ENCODE measurements at places on chromosomes 11 and 22.

- no peak for ATAC-seq
Measured at GRCh38 chr11:12862696-12863469, 146.2 kb upstream of the RASSF10 start.

- no peak for ATAC-seq
Measured at GRCh38 chr11:100469835-100470234, 217.3 kb upstream of the ARHGAP42 start.

DNA sequence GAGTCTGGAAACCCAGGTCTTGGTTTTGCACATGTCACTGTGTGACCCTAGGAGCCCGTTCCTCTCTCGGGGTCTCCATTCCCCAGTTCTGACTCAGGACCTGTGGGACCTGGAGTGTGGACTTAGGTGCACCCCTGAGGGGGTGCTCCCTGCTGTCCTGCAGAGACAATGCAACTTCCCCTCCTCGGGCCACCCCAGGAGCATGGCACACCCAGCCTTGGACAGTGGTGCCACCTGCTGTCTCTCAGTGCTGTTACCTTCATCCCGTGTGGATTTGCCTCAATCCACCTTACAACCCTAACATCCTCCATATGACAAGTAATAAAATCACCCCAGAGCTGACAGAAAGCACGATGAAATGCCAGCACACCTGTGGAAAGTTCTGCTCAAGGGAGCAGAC, 27.5 kb upstream of the CRYBB3 start:
- peak; percentile 74 for ATAC-seq

GRCh38 chr22:37483050-37483449, 3.1 kb downstream of the MFNG start:
- no peak for ATAC-seq

- no peak for ATAC-seq
Measured at GRCh38 chr11:92852946-92853345, 116.5 kb upstream of the MTNR1B start.

DNA sequence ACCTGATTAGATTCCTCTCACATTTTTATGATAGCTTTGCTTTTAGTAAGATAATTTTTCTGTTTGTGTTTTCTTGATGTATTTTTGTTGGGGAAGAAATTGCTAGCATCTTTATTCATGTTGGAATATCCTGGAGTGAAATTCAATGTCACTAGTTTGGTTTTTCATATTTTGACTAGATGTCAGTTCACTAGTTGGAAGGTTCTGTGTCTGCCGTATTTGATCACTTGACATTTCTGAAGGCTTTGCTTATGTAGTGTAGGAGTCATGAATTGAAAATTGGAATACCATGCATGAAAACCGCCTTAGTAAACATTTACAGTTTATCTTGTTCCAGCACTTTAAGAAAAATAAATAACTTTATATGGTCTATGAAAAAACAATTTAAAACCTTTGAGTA, 348.4 kb downstream of the AASDHPPT start:
- no peak for ATAC-seq

DNA sequence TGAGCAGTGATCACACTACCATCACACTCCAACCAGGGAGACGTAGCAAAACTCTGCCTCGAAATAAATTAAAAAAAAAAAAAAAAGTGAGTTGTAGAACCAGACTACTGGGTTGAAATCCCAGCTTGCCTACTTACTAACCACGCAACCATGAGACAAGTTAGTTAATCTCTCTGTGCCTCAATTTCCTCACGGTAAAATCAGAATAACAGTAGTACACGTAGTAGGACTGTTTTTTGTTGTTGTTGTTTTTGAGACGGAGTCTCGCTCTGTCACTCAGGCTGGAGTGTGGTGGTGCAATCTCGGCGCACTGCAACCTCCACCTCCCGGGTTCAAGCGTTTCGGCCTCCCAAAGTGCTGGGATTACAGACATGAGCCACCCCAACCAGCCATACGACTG, 14.2 kb downstream of the RAB6A start:
- ATAC-seq = no peak

DNA sequence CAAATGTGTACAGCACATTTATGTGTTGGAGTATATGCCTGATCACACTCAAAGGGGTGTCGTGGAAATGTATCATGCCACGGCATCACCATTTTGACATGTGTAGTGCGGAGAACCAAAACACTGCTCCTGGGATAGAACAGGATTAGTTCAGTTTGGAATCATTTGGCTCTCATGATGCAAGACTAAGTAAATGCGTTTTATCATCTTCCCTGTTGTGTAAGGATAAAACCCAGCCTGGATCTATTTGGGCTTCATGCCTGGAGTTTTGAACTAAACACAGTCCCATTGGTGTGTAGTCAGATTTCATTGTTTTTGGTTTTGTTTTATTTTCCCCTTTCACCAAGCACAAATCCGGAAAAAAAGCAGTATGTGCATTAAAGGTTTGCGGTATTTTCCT, 574.3 kb downstream of the NTM start:
- no peak for ATAC-seq

- no peak for ATAC-seq
Measured at GRCh38 chr11:107731941-107732688, 20.3 kb upstream of the SLN start.

GRCh38 chr22:28951969-28952521, 68.7 kb downstream of the ZNRF3 start:
- ATAC-seq = no peak

GRCh38 chr11:110830344-110830743, 118.1 kb upstream of the ARHGAP20 start:
- no peak for ATAC-seq

GRCh38 chr11:86056351-86056854, 12.5 kb downstream of the PICALM start:
- ATAC-seq = peak; percentile 55

DNA sequence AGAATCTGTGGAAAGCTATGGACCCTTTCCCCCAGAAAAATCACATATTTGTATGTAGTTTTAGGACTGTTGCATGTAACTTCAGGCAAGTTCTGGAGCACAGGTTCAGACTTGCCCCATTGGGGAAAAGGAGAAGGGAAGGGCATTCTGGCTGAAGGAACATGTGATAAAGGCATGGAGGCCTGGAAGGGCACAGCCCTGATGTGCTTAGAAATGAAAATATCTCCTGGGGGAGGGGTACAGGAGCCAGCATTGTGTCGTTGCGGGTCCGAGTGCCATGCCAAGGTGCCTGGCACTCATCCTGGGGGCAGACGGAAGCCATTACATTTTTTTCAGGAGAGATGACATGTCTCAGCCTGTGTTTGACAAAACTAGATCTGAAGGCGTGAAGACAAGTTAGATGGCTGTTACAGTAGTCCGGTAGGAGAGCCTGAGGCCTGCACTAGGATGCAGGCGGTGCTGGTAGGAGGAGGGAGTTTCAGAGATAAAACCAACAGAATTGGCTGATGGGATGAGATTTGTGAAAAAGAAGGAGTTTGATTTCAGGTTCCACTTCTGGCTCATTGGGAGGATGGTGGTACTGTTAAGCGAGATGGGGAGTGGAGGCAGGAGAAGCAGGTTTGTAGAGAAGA, 96.9 kb downstream of the TEAD1 start:
- ATAC-seq = no peak

GRCh38 chr11:116232364-116232828, 540.4 kb downstream of the BUD13 start:
- ATAC-seq = no peak

DNA sequence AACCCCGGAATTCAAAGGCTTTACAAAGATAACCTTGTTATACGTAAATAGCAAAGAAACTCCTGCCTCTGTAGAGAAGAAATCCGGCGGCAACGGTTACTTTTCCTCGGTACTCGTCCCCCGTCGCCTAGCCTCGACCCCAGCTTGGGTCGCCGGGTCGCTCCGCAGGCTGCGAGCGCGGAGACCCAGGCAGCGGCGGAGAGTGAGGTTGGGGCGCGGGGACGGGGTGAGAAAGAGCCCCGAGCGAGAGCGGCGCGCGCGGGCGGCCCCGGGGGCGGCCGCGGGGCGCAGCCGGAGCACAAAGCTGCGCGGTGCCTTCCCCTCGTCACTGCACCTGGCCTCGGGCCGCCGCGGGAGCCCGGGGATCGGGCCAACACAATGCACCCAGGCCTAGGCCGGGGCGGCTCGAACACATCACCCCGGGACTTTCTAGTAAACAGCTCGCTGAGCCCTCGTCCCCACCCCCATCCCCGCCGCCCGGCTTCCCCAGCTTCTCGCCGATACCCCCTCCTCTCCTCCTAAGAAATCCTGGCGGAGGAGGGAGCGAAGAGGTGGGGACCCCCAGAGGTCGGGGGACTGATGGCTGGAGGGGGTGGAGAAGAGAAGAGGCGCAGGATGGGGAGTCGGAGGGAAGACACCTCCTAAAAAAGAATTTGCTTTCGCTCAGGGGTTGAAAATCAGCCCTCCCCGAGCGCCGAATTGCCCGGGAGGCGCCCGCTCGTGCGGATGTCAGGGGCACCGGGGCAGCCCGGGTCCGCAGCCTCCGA, 845 bp downstream of the MPPED2 start:
- no peak for ATAC-seq

- ATAC-seq = no peak
Measured at GRCh38 chr11:7501894-7502293, 11.9 kb upstream of the PPFIBP2 start.

- no peak for ATAC-seq
Measured at GRCh38 chr11:84691830-84692229, 935.3 kb downstream of the DLG2 start.

DNA sequence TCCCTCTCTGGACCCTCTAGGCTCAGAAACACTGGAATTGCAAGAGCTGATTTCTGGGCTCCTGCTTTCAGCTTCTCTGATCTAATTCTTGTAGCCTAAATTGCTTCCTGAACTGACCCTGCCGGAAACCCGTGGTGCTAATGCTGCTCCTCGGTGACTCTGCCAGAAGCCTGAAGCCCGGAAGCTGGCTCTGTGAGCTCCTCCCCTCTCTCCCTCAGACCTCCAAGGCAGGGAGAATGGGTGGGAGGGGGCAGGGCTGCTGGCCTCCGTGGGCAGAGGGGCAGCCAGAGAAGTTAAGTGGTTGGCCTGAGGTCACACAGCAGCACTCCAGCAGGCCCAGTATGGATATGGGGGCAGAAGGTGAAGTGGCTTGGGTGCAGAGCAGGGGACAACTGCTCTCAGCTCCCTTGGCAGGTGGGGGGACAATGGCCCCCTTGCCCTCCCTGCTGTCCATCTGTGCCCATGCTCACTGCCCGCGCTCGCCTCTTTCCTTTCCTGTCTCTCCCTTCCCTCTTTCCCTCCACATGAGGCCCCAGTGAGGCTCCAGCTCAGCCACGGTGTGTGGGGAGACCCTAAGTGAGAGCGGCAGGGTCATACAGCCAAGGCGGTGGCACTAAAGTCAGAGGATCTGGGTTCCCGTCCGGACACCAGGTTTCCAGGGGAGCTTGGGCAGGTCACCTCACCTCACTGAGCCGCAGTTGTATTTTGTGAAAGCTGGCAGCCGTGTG, 16.2 kb downstream of the CAPN5 start:
- ATAC-seq = peak; percentile 88

DNA sequence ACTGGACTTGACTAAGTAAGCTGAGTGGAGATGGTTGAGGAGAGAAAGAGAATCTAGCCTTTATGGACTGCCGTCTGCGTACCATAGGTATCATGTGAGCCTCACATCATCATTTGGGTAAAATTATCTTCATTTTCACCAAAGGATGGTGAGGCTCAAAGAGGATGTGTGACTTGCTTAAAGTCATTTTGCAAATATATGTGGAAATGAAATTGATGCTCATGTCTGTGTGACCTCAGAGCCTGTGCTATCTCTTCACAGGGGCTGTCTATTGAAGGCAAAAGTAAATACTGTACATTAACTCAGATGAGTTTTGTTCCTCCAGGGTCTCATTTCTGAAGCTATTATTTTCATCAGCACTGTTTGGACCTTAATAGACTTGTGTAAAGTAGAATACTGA, 83.3 kb upstream of the ALKBH3 start:
- no peak for ATAC-seq

- ATAC-seq = no peak
Measured at GRCh38 chr11:73160005-73160760, 18.1 kb upstream of the FCHSD2 start.
